ENCODE measurements at places on chromosomes 6 and 20. TPM values are rescaled to one million over a fixed set of nuclear protein-coding genes. Genes with fewer than 3 reads are reported as not detected.

Gene ARMH2
- not detected for total RNA-seq

Gene SNAI1
- total RNA-seq: 19.1 TPM

Gene THEMIS
- total RNA-seq: 1.9 TPM

Gene RSPO4
- total RNA-seq: not detected

Gene CPXM1
- total RNA-seq: not detected

Gene ADGB
- total RNA-seq: not detected

Gene ARMC2
- 11.5 TPM for total RNA-seq

Gene LRP11
- total RNA-seq: 31.8 TPM

Gene C2
- 13.8 TPM for total RNA-seq

Gene BMP5
- total RNA-seq: not detected

Gene TRIM26
- total RNA-seq: 36.0 TPM

Gene C6orf62
- 37.6 TPM for total RNA-seq

Gene HLA-DRB1
- 50.0 TPM for total RNA-seq

Gene PPP1R3G
- 7.3 TPM for total RNA-seq

Gene OPRM1
- not detected for total RNA-seq

Gene MMP24
- total RNA-seq: 0.27 TPM

Gene MCHR2
- total RNA-seq: not detected

Gene FOXF2
- total RNA-seq: 0.41 TPM

Gene PRRT1
- 3.8 TPM for total RNA-seq

Gene MICB
- total RNA-seq: 6.6 TPM

Gene HLA-DPB1
- total RNA-seq: 78.4 TPM

Gene SLC22A7
- not detected for total RNA-seq

Gene PROKR2
- not detected for total RNA-seq

Gene GPX5
- not detected for total RNA-seq

Gene APCDD1L
- 9.2 TPM for total RNA-seq

Data from thoracic aorta (tissue), 2 donors.